ENCODE measurements at places on chromosomes 11 and 22. TPM values are rescaled to one million over a fixed set of nuclear protein-coding genes. Genes with fewer than 3 reads are reported as not detected.
A peak's percentile ranks its signal among the peaks of the same experiment; 100 is the strongest.

DNA sequence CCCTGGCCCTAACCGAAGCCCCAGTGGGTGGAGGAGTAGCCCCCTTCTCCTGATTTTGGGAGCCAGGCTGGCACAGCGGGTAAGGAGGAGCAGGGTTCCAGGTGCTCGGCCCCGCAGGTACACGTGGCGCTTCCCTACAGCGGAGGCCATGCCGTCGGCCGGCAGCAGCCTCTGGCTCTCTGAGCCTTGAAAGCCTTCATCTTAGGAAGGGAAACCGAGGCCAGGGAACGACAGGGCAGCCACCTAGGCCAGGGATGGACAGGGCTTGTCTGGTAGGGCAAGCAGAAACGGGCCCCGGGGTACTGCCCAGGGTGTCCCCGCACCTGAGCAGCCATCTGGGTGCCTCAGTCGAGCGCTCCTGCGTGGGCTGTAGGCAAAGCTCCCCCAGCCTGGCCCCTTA is 28.7 kb downstream of the MOB2 start:
- no peaks in the 10 kb centered on the region for H3K27me3 ChIP-seq
- no peak overlapping the region for H3K4me3 ChIP-seq
- H3K27ac ChIP-seq = no peak overlapping the region
- no peak for DNase-seq
- H3K4me1 ChIP-seq = no peaks in the 10 kb centered on the region

- no peak for DNase-seq
- H3K4me3 ChIP-seq = no peak overlapping the region
- H3K27me3 ChIP-seq = peaks cover 8% of the 10 kb centered on the region
- no peak overlapping the region for H3K27ac ChIP-seq
Observed at GRCh38 chr11:93444617-93445073, 98.5 kb downstream of the SMCO4 start.

DNA sequence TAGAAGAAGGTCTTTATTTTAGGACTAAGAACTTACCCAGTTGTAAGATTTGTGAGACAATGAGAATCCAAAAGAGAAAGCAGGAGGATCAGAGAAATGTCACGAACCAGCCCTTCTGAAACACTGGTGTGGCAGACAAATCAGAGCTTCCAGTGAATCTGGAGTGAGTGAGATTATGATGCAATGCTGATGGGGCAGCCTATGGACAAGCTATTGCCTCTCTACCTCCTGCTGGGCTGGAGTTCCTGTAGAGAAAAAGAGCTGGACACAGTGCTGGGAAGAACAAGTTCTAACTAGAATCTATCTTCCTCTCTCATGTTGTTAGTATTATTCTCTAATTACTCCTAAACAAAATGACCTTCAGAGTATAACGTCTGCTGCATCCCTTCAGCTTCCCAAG is 12.0 kb upstream of the ANO3 start:
- H3K4me1 ChIP-seq = no peaks in the 10 kb centered on the region
- H3K4me3 ChIP-seq = no peak overlapping the region
- no peaks in the 10 kb centered on the region for H3K36me3 ChIP-seq
- H3K27me3 ChIP-seq = no peaks in the 10 kb centered on the region

DNA sequence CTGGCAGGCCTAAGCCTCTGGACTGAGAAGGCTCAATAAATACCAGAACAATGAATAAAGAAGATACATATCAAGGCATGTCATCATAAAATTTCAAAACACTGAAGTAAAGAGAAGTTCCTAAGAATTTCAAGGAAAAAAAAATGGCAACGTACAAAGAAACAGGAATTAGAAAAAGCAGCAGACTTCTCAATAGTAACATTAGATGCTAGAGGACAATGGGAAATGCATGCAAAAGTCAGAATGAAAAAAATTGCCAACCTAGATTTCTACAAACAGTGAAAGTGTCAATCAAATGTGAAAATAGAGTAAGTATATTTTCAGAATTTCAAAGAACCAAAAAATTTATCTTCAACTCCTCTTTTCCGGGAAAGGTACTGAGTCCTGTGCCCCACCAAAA is 125.0 kb downstream of the KCNC1 start:
- DNase-seq = no peak
- peaks cover 9% of the 10 kb centered on the region for H3K4me1 ChIP-seq
- no peak overlapping the region for H3K27ac ChIP-seq

DNA sequence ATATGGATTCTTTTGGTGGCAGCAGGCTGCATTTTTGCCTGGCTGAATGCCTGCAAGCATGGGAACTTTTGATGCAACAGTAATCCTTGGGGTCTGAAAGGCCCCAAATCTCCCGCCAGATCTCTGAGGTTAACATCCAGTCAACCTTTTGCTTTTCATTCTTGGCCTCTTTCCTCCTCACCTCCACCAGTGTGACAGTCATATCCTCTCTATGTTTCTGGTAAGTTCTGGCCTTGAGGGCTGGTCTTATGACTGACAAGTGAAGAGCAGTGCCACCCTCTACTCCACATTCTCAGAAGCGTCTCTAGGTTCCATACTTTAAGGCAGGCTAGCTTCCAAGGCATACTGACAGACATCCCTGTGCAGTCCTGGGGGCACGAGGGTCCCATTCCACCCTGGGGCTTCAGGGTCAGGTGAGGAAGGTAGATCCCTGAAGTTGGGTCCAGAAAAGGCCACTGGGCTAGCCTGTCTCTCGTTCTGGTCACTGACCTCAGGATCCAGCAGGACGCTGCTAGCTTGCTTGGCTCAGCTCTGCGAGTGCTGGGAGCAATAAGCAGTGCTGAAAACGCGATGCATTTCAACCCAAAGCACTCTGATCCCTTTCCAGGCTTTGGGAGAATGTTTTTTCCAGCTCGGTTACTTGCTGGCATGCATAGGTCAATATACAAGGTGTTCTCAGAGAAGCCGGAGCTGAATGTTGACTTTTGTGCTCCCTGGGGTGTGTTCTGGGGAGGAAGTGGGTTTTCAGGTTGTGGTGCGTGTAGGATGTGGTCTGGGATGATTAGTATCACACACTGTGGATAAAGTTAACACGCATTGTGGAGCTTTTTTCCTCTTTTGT is 75.2 kb downstream of the PTPRJ start:
- DNase-seq = peak; percentile 81
- H3K36me3 ChIP-seq = peaks cover 20% of the 10 kb centered on the region
- peak overlapping the region; percentile 56 for H3K4me3 ChIP-seq
- peaks cover 77% of the 10 kb centered on the region for H3K4me1 ChIP-seq
- H3K27me3 ChIP-seq = no peaks in the 10 kb centered on the region

- peak overlapping the region; percentile 91 for H3K4me3 ChIP-seq
- H3K36me3 ChIP-seq = peaks cover 6% of the 10 kb centered on the region
- H3K27ac ChIP-seq = peak overlapping the region; percentile 90
- H3K27me3 ChIP-seq = peaks cover 6% of the 10 kb centered on the region
- no peak for DNase-seq
Observed at GRCh38 chr11:95923439-95923727, 524 bp downstream of the MTMR2 start.

DNA sequence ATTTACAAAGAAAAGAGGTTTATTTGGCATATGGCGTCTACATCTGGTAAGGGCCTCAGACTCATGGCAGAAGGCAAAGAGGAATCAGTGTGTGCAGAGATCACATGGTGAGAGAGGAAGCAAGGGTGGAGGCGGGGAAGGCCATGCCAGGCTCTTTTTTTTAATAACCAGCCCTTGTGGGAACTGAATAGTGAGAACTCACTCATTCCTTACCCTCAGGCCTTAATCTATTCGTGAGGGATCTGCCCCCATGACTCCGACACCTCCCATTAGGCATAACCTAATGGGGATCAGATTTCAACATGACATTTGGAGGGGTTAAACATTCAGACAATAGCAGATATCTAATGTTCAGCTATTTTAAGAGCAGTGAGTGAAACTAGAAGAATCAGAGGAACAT is 55.7 kb downstream of the ATM start:
- DNase-seq = no peak
- no peaks in the 10 kb centered on the region for H3K27me3 ChIP-seq
- H3K4me1 ChIP-seq = peaks cover 19% of the 10 kb centered on the region
- H3K27ac ChIP-seq = no peak overlapping the region
- H3K4me3 ChIP-seq = no peak overlapping the region

GRCh38 chr22:46057246-46058090 is 80.5 kb upstream of the WNT7B start:
- H3K4me3 ChIP-seq = peak overlapping the region; percentile 67
- no peaks in the 10 kb centered on the region for H3K36me3 ChIP-seq
- peak overlapping the region; percentile 78 for H3K27ac ChIP-seq

TCN2 gene
- total RNA-seq = 0.94 TPM

CADM1 gene
- total RNA-seq = 1.2 TPM
